Esophagus mucosa (tissue), 1 donor: ENCODE measurements at places on chromosomes 4 and X.

- peak; percentile 78 for ATAC-seq
These were observed at the start of gene ARL9 for GRCh38 chr4:56505269-56506130. Gene ARL9 (plus strand): TSS chr4:56505791. CDS start chr4:56505863, 72 bp downstream.

DNA sequence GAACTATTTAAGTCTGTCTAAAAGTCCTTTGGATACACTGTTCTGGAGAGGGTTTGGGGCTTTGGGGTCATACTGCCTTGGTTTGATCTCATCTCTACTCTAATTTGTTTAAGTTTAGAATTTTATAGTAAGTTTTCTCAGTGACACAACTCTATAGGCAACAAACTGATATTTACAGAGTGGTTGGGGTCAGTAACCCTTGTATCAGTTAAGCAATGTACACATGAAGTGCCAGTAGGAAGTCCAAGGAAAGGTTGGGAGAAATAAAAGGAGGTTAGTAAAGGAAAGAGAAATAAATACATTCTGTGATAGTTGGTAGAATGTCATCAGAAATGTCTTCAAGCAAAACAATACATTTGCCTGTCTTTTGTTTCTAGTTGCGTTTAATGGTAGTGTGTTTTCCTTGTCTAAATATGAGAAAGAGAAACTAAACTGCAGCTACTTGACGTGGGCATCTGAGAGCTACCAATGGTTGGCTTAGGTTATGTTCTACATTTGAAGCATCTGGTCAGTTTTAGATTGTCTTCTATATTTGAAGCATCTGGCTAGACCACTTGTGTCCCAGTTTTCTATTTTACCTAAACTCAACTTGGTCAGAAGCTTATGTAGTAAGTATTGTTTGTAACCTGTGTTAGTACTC, 6.9 kb downstream of the ATP7A start:
- no peak for ATAC-seq

GRCh38 chr4:1806223-1806564, 13.1 kb downstream of the FGFR3 start:
- no peak for ATAC-seq

- peak; percentile 69 for ATAC-seq
These were observed 589.2 kb upstream of the NR3C2 start for GRCh38 chr4:149031399-149031798.

- ATAC-seq = no peak
These were observed 459.7 kb upstream of the TRAM1L1 start for GRCh38 chr4:117545039-117545438.

- ATAC-seq = no peak
These were observed 132.4 kb upstream of the LIMCH1 start for GRCh38 chr4:41405464-41406112.

GRCh38 chr4:8061145-8061544, 97.5 kb downstream of the ABLIM2 start:
- no peak for ATAC-seq

DNA sequence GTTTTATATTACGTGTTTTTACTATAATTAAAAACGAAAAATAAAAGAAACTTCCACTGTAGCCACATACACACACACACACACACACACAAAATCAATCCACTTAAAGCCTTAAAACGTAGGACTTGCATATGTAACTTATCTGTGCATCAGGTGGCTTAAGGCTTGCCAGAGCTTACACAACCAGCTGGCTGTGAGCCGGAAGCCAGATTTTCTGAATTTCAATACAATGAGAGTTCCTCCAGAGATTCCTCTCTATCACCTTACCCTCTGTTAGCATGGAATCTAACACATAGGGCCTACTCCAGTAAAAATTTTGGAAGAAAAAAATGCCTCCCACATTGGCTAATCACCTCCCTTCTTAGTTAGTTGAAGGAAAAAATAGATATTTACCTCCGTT, 27.9 kb upstream of the SLITRK4 start:
- ATAC-seq = no peak

DNA sequence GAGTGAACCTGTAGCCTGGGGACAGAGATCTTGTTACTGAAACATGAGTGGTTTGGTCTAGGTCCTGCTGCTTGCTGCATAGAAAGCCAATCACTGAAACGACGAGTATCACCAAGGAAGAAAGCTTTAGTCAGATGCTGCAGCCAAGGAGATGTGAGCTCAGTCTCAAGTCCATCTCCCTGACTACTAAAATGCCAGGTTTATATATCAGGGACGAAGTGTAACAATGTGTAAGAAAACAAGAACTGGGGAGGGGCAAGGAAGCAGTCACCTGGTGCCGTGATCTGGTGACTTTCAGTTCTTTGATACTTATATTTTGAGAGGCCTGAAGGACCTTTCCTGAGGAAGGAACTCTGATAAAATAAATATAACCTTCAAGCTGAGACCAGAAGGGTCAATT, 19.6 kb upstream of the ABRAXAS1 start:
- ATAC-seq = no peak

GRCh38 chr4:37966044-37966443, 5.8 kb downstream of the PTTG2 start:
- ATAC-seq = no peak
